ENCODE measurements at places on chromosomes 11 and 22. TPM values are rescaled to one million over a fixed set of nuclear protein-coding genes. Genes with fewer than 3 reads are reported as not detected.

The SH3BP1 gene
- 8.2 TPM for total RNA-seq

The LMO1 gene
- total RNA-seq: not detected

The ALDH3B1 gene
- 20.5 TPM for total RNA-seq

The KDM4E gene
- not detected for total RNA-seq

The BDNF gene
- total RNA-seq: 0.19 TPM

The SLC35E4 gene
- 4.6 TPM for total RNA-seq

The OR4S1 gene
- total RNA-seq: not detected

GRCh38 chr11:123062892-123063825, 1.2 kb upstream of the HSPA8 start:
- no peak for DNase-seq

- DNase-seq: no peak
These were observed 31.2 kb downstream of the CD82 start for GRCh38 chr11:44596525-44597276.

DNA sequence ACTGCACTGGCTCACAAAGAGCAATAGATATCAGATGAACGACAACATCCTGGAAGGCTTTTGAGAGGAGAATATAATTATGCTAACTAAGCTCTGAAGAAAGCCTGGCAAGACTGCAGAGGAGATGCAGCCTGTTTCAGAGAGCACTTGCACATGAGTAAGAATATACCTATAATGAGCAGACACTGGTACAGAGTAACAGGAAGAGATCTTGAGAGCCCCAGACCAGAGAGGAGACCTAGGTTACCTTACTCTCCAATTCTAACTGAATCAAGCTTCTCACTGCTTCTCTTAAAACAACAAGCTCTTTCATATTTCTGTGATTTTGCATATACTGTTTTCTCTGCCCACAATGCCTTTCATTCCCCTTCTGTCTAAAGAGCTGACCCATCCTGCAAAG, 66.5 kb downstream of the FAM168A start:
- DNase-seq: no peak

- DNase-seq: no peak
These were observed 10.2 kb downstream of the GNB1L start for GRCh38 chr22:19844377-19845053.

GRCh38 chr22:43356881-43357280, 13.7 kb upstream of the SCUBE1 start:
- no peak for DNase-seq

GRCh38 chr22:48660790-48661740, 1166.6 kb downstream of the BRD1 start:
- DNase-seq: no peak

DNA sequence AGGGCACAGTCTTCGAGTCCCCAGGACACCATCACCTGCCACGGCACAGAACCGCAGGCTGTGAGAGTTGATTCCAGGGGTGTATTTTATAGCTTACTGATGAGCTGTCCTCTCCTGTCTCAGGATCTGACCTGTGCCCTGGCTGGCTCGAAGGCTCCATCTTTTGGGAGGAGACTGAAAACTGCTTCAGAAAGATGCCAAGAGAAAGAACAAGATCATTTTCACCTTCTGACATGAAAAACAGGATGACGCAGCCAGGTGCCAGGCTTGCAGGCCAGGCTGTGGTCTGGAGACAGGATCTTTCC, 2.2 kb downstream of the MRGPRD start:
- DNase-seq: no peak

DNA sequence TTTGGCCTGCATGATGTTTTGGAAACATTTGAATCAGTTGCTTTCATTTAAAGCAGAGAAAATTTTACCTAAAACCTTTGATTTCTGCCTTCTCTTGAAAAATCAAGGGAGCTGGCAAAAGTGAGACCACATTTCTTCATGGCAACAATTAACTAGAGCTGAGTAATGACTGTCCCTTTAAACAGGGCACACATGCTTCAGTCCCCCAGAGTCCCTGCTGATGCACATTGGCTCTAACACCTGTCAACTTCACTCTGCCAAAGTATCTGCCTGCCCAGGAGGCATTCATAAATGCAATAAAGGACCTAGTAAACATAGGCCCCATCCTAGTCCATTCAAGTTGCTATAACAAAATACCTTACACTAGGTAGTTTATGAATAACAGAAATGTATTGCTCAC, 87.1 kb upstream of the LDLRAD3 start:
- no peak for DNase-seq

- DNase-seq: no peak
These were observed 7.4 kb downstream of the PKNOX2 start for GRCh38 chr11:125171974-125172373.

- no peak for DNase-seq
These were observed 426.4 kb downstream of the SHANK2 start for GRCh38 chr11:70825893-70826540.

DNA sequence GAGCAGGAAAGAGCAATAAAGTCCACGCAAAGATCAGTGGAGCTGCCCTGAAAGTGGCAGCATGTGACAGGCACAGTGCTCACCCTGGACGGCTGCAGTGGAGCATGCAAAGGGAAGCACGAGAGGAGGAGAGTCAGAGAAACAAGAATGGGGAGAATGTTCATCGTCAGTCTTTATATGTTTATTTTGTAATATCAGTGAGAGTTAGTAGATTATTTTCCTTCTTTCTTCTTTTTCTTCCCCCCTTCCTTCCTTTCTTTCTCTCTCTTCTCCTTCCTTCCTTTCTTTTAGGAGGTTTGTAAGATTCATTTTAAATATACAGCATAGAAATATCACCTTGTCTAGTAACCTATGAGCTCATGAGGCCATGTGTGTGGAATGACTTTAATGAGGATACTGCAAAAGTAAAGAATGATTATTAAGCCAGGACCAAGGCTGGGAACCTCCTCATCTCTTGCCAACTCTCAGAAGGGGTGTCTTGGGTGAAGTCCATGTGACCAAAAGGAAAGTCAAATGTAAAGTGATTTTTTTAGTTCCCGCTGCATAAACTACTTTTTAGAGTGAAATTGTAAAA, 321.1 kb downstream of the AASDHPPT start:
- no peak for DNase-seq

DNA sequence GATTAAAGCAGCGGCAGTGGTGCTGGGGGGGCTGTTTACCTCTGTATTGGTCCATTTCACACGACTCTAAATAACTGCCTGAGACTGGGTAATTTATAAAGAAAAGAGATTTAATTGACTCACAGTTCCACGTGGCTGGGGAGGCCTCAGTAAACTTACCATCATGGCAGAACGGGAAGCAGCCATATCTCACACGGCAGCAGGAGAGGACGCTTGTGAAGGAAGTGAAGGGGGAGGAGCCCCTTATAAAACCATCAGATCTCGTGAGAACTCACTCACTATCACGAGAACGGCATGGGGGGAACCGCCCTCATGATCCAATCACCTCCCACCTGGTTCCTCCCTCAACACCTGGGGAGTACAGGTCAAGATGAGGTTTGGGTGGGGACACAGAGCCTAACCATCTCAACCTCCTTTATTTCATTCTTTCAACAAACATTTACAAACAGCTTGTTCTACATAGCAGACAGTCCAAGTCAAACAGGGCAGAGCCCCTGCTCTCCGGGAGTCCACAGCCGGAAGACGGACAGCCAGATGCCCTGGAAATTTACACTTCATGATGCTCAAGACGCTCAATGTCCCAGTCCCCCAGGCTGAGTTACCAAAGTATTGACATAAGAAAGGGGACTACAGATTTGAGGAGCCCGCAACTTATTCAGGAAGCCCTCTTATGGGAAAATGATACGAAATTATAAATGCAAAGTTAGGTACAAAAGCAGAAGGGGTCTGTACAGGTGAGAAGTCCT, 26.3 kb upstream of the HMGXB4 start:
- no peak for DNase-seq

- DNase-seq: no peak
These were observed 286.0 kb upstream of the CTSC start for GRCh38 chr11:88623531-88623930.

DNA sequence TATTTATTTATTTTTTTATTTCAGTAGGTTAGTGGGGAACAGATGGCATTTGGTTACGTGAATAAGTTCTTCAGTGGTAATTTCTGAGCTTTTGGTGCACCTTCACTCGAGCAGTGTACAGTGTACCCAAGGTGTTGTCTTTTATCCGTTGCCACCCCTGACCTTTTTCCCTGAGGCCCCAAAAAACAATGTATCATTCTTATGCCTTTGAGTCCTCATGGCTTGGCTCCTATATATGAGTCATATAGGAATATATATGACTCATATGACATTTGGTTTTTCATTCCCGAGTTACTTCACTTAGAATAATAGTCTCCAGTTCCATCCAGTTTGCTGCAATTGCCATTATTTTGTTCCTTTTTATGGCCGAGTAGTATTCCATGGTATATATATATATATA, 763.9 kb downstream of the NTM start:
- no peak for DNase-seq

- DNase-seq: no peak
These were observed 887 bp downstream of the IRF7 start for GRCh38 chr11:614623-615503.

DNA sequence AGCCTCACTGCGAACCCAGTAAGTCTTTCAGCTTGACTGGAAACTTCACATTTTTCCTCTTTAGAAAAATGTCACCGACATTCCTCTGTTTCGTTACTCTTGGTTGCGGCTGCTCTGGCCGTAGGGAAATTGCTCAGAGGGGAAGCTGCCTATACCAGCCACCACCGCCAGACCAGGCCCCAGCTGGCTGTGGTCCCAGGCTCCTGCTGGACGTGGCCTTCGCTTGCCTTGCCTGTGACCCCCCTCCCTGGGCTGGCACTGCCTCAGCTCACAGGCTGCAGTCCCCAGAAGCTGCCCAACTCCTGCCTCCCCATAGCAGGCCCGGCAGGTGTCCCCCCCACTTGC, 197.8 kb downstream of the MN1 start:
- DNase-seq: no peak

DNA sequence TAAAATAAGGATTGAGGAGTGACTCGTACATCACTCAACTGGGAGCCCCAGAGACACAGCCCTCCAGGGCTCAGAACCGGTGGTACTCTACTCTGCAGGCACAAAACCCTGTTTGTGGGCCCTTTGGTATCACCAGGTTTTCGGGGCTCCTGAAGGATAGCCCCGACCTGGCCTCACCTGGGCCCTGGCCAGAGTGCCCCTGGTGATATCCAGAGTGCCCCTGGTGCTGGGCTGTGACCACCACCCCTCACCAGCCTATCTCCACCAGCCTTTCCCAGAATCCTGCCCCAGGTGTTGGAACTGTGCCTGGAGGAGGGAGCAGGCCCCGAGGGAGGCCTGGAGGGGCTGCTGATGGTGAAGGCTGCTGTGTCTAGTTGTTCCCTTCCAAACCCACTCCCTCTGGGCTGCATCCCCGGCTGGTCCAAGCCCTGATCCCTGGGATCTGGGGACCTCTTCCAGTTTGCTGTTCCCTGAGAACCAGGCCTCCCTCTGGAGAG, 2.2 kb upstream of the GGT5 start:
- no peak for DNase-seq

- DNase-seq: no peak
These were observed 60.1 kb upstream of the PHF21B start for GRCh38 chr22:45069925-45070324.

GRCh38 chr11:61539831-61540357, 31.3 kb downstream of the LRRC10B start:
- DNase-seq: no peak

- no peak for DNase-seq
These were observed 15.8 kb upstream of the ELFN2 start for GRCh38 chr22:37443086-37443485.

- no peak for DNase-seq
These were observed 9.0 kb downstream of the SWAP70 start for GRCh38 chr11:9672918-9673317.

DNA sequence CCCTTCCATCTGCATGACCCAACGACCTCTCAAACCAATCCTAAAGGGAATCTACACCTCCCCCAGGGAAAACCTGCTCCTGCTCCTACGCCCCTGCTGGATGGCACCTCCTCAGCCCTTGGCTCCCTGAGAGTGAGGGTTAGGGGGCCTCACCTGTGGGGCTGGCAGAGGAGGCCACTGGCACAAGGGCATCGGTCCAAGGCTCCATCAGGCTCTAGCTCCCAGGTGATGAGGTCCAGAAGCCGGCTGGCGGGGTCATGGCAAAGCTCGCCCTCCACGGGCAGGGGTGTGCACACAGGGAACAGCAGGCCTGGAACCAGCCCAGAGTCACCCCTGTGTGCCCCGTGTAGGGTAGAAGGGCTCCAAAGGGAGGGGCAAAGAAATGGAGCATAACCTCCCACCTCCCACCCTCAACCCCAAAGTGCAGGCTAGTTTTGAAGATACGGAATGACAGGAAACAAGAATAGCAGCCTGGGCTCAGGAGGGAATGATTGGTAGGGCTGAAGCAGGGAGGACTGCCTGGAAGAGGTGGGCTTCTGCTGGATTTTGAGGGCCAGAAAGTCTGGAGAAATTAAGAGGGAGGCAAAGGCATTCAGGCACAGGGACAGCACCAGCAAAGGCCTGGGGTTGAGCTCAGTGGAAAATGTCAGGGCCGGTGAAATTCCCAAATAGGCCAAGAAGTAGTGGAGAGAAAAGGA, 42.6 kb downstream of the DKK3 start:
- no peak for DNase-seq

GRCh38 chr11:95680169-95680929, 109.2 kb downstream of the FAM76B start:
- DNase-seq: no peak

- DNase-seq: no peak
These were observed 4.6 kb downstream of the ATF4 start for GRCh38 chr22:39524753-39525657.

DNA sequence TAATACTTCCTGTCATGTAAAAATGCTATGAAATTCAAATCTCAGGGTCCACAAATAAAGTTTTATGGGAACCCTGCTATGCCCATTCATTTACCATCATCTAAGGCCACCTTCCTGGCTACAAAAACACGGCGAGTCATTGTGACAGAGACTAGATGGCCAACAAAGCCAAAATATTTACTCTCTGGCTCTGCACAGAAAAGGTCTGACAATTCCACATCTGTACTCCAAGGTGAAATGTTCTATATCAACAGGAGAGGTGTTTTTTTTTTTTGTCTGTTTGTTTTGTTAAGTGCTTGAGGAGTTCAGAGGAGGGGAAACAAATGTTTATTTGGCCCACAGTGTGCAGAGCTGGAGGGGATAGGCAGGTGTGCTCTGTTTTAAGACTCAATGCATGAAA, 18.6 kb upstream of the TMA7B start:
- DNase-seq: no peak

- DNase-seq: no peak
These were observed 44.0 kb downstream of the FDX1 start for GRCh38 chr11:110473706-110474105.

DNA sequence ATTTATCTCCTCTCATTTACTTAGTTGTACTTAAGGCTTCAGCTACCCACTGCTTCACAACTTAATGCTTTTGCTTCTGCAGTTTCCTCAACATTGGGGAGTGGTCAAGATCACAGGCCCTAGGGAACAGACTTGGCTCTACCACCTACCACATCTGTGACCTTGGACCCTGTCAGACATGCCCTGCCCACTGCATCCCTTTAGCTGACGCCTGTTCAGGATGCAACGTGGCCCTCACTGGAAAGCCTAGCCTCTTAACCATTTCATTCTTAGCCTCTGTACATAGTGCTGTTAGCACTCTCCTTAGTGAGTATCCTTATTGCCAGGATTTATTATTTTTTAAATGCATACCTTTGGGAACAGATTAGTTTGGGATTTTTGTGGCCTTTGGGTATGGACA, 34.4 kb downstream of the TNRC6B start:
- DNase-seq: no peak

GRCh38 chr11:10373340-10373739, 68.5 kb downstream of the ADM start:
- DNase-seq: no peak
